ENCODE measurements at places on chromosomes 12 and 14.

- DNase-seq = no peak
These were observed 345.6 kb downstream of the SLC16A7 start for GRCh38 chr12:59941461-59941860.

- no peak for DNase-seq
These were observed 44.6 kb upstream of the FAR2 start for GRCh38 chr12:29104516-29104915.

GRCh38 chr12:79692860-79693577 is 2.3 kb upstream of the PAWR start:
- no peak for DNase-seq

- DNase-seq = no peak
These were observed 2.8 kb upstream of the NINJ2 start for GRCh38 chr12:666066-666465.

Measured in NCI-H2081 (cell line).